ENCODE measurements at places on chromosomes 1 and 21. TPM values are rescaled to one million over a fixed set of nuclear protein-coding genes. Genes with fewer than 3 reads are reported as not detected.

DNA sequence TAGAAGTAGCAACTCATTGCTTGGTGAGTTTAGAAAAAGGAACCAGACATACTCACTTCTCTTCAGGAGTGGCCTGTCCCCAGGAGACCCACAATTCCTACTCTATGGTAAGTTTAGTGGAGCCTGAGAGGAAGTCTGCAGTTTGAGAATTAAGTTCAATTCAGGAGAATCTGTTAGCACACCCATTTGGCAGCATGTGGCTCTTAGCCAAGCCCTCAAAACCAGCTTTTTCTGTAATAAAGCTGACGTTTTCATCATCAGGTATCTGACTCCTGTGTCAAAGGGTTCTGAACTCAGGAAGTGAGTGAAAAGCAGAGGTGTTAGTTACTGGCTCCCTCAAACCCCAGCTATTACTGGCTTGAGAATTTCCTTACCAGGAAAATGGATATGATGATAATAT, 20.4 kb upstream of the RGS16 start:
- H3K36me3 ChIP-seq, result peaks cover 2% of the 10 kb centered on the region
- peaks cover 70% of the 10 kb centered on the region for H3K4me1 ChIP-seq
- peak; percentile 41 for DNase-seq
- peak overlapping the region; percentile 7 for H3K27ac ChIP-seq

DNA sequence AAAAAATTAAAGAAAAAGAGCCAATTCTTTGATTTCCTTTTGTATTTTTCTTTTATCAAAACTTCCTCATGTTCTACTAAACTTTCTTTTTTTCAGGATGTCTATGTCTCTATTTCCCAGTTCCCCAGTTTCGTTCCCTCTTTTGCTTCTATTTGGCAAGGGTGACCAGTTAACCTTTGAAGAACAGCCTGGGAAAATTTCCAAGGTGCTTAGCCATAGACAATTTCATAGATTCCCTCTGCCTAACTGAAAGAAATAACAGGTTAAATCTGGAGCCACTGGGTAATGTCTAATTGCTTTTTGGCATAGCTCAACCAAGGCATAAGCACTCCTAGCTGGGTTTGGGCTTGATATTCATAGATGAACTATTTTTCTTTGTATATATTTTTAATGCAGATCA, 272.3 kb downstream of the ADGRL2 start:
- no peaks in the 10 kb centered on the region for H3K27me3 ChIP-seq
- no peaks in the 10 kb centered on the region for H3K36me3 ChIP-seq
- DNase-seq, result no peak
- H3K27ac ChIP-seq, result no peak overlapping the region

- peaks cover 18% of the 10 kb centered on the region for H3K36me3 ChIP-seq
- H3K27me3 ChIP-seq, result no peaks in the 10 kb centered on the region
- H3K4me1 ChIP-seq, result peaks cover 23% of the 10 kb centered on the region
- peak overlapping the region; percentile 22 for H3K27ac ChIP-seq
- peak; percentile 64 for DNase-seq
Measured at GRCh38 chr1:183622884-183623785, 12.4 kb downstream of the ARPC5 start.

- H3K27me3 ChIP-seq, result peaks cover 11% of the 10 kb centered on the region
- peaks cover 21% of the 10 kb centered on the region for H3K4me1 ChIP-seq
- DNase-seq, result peak; percentile 10
- H3K36me3 ChIP-seq, result no peaks in the 10 kb centered on the region
- H3K4me3 ChIP-seq, result no peak overlapping the region
- H3K27ac ChIP-seq, result no peak overlapping the region
Measured at GRCh38 chr1:200258447-200259375, 151.1 kb downstream of the ZNF281 start.

- peaks cover 3% of the 10 kb centered on the region for H3K27me3 ChIP-seq
- H3K4me3 ChIP-seq, result no peak overlapping the region
- no peak for DNase-seq
- H3K27ac ChIP-seq, result no peak overlapping the region
- H3K4me1 ChIP-seq, result no peaks in the 10 kb centered on the region
Measured at GRCh38 chr1:204640578-204640977, 45.0 kb downstream of the LRRN2 start.

DNA sequence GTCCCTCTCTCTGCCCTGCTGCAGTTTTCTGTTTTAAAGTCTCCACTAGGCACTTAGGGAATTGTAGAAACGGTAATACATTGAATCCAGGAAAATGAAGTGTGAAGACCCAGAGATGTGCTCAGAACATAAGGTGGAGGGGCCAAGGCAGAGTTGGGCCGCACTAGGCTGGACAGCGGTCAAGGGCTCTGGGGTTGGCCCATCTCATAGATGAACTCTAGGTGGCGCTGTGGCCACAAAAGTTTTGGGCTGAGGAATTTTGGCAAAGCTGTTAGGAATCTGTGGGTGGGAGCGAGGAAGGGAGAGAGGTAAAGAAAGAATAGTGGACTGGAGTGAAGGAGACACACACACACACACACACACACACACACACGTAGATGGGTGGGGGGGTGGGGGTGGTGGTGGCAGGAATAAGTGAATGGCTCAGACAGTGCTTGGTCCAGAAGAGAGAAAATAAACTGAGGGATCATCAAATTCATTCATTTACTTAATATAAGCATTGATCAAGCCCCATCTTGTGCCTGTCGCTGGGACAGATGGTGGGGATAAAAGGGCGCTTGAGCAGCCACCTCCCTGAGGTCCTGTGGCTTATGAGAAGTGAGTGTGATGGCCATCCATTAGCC, 258.5 kb downstream of the TRABD2B start:
- no peak overlapping the region for H3K4me3 ChIP-seq
- DNase-seq, result peak; percentile 7

GRCh38 chr1:161631076-161631475, at the start of gene FCGR3B:
TSS of gene FCGR3B (minus strand) at chr1:161631176. CDS start at chr1:161631094, 82 bp downstream.
- no peaks in the 10 kb centered on the region for H3K27me3 ChIP-seq
- H3K27ac ChIP-seq, result no peak within 1 kb of the TSS
- no peak for DNase-seq
- H3K36me3 ChIP-seq, result no peaks in the 10 kb centered on the region
- no peak within 1 kb of the TSS for H3K4me3 ChIP-seq

GRCh38 chr1:212600071-212600915, 8.3 kb upstream of the ATF3 start:
- H3K4me1 ChIP-seq, result peaks cover 40% of the 10 kb centered on the region
- no peaks in the 10 kb centered on the region for H3K36me3 ChIP-seq
- H3K4me3 ChIP-seq, result no peak overlapping the region
- H3K27me3 ChIP-seq, result peaks cover 33% of the 10 kb centered on the region
- DNase-seq, result no peak

GRCh38 chr1:152110365-152110859, 4.8 kb downstream of the TCHH start:
- H3K4me3 ChIP-seq, result no peak overlapping the region
- H3K27ac ChIP-seq, result no peak overlapping the region
- H3K27me3 ChIP-seq, result peaks cover 18% of the 10 kb centered on the region
- H3K4me1 ChIP-seq, result peaks cover 4% of the 10 kb centered on the region
- peak; percentile 44 for DNase-seq

DNA sequence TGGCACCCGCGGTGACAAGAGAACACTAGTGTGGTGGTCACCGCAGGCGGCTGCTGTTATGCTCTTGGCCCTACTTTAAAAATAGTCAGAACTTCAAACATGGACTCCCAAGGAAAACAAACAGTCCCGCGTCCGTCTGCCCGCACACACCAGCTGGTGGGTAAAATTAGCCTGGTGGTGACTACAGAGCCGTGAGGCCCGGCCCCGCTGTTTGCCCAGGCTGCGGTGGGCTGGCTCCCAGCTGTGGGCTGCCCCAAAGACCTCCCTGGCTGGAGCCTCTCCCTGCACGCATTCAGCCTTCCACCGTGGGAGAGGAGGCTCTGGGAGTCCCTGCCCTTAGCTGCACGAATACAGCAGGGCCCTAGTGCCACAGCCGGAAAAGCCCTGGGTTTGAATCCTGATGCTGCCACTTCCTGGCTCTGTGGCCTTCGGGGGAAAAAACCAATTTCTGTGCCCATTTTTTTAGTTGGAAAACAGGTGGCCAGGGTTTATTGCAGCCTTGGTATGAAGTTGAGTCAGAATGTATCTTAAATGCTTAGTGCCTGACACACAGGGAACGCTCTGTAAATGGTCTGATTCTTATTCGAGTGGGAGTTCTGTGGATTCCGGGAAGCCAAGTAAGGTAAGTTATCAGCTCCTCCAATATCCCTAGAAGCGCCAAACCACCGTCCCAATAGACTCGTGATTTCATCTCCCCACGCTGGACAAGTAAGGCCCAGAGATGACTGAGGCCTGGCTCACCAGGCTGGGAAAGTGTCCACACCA, 58.2 kb downstream of the ALPL start:
- no peak overlapping the region for H3K4me3 ChIP-seq
- no peaks in the 10 kb centered on the region for H3K36me3 ChIP-seq
- DNase-seq, result no peak
- H3K27ac ChIP-seq, result no peak overlapping the region

DNA sequence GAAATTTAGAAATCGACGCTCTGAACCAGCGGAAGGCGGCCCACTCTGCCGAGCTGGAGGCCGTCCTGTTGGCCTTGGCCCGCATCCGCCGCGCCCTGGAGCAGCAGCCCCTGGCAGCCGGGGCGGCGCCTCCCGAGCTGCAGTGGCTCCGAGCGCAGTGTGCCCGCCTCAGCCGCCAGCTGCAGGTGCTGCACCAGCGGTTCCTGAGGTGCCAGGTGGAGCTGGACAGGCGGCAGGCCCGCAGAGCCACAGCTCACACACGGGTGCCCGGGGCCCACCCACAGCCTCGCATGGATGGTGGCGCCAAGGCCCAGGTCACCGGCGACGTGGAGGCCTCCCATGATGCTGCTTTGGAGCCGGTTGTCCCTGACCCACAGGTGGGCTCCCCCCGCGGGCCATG, 47.0 kb upstream of the DIP2A start:
- H3K27me3 ChIP-seq, result no peaks in the 10 kb centered on the region
- H3K4me3 ChIP-seq, result no peak overlapping the region
- no peaks in the 10 kb centered on the region for H3K4me1 ChIP-seq
- peaks cover 21% of the 10 kb centered on the region for H3K36me3 ChIP-seq

DNA sequence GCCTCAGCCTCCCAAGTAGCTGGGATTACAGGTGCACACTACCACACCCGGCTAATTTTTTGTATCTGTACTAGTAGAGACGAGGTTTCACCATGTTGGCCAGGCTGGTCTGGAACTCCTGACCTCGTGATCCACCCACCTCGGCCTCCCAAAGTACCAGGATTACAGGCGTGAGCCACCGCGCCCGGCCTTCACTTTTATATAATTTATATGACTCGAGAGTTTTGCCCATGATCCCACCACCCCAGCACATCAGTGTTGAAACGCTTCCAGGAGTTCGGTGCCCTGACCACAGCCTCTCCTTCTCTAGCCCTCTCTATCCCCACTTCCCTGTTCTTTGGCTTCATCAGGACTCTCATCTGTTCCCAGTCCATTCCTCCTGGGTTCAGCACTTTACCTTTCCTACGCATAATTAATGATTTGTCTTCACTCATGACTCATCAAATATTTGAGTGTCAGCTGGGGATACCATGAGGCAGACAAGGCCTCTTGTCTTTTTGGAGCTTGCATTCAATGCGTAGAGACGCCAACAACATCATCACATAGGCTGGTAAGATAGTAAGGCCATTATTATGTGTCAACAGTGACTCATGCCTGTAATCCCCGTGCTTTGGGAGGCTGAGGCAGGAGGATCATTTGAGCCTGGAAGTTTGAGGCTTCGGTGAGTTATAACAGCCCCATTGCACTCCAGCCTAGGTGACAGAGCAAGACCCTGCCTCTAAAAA, 1.4 kb downstream of the PMF1 start:
- peak overlapping the region; percentile 96 for H3K4me3 ChIP-seq
- peaks cover 43% of the 10 kb centered on the region for H3K4me1 ChIP-seq
- DNase-seq, result peak; percentile 50
- H3K36me3 ChIP-seq, result peaks cover 59% of the 10 kb centered on the region
- H3K27me3 ChIP-seq, result no peaks in the 10 kb centered on the region

- H3K27me3 ChIP-seq, result no peaks in the 10 kb centered on the region
- no peak for DNase-seq
- peaks cover 16% of the 10 kb centered on the region for H3K4me1 ChIP-seq
- no peak overlapping the region for H3K4me3 ChIP-seq
Measured at GRCh38 chr1:116855191-116855619, 54.5 kb upstream of the PTGFRN start.

DNA sequence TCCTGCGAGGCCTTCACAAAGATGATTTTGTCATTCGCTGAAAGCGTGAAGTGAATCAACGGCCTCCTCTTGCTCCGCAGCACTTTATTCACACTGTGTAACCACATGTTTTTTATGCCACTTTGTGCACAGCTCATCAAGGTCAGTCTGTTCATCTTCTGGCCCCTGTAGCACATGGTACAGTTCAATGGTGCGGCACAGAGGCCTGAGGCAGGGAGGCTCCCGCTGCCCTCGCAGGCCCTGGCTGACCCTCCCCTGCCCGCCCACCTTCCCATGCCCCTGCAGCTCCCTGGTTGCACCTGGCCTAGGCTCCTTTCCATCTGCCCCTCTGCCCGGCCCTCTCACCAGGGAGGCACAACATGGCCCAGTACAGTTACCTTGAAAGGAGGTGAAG, 87.5 kb downstream of the CD247 start:
- H3K4me3 ChIP-seq, result no peak overlapping the region
- H3K27me3 ChIP-seq, result no peaks in the 10 kb centered on the region
- peaks cover 44% of the 10 kb centered on the region for H3K4me1 ChIP-seq
- no peak for DNase-seq
- H3K27ac ChIP-seq, result peak overlapping the region; percentile 84

DNA sequence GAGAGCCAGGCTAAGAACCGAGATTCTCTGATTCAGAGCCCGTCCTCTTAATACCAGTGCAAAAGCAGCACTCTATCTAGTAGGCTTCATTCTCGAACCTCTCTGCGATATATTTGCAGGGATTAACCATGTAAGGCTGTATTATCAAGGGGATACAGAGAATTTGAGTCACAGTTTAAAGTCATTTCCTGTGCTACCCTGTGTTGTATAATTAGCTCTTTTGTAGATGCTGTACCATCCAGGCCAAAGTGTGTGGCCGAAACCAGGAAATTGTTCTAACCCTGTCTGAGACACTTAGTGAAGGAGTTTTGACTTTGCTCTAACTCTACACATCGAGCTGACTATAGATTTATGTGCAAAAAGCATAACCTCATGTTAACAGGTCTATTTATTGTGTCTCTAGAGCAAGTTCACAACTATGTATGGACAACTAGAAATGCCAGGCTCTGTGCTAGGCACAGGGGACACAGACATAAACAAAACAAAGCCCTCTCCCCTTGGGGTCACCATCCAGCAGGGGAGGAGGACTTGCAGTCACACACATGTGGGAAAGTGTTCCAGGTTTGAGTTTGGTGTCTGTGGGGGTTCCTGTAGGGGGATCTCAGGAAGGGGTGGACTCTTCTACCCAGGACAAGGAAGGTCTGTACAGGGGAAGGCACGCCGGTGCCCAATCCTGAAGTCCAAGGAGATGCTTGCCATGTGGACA, 182.2 kb downstream of the DHRS3 start:
- peaks cover 2% of the 10 kb centered on the region for H3K27me3 ChIP-seq
- peaks cover 89% of the 10 kb centered on the region for H3K4me1 ChIP-seq
- H3K36me3 ChIP-seq, result peaks cover 75% of the 10 kb centered on the region
- peak; percentile 88 for DNase-seq

The UBE2U gene
- total RNA-seq, result not detected

The FCGR3B gene
- total RNA-seq, result not detected

The KCNK1 gene
- not detected for total RNA-seq

The COL16A1 gene
- total RNA-seq, result 0.34 TPM

All from activated CD8-positive, alpha-beta T cell treated with anti-CD3 and anti-CD28 coated beads for 36 hours (primary cell).